ENCODE measurements at places on chromosomes 13 and 19.

GRCh38 chr19:11208561-11209471, 11.5 kb upstream of the KANK2 start:
- no peak for DNase-seq

DNA sequence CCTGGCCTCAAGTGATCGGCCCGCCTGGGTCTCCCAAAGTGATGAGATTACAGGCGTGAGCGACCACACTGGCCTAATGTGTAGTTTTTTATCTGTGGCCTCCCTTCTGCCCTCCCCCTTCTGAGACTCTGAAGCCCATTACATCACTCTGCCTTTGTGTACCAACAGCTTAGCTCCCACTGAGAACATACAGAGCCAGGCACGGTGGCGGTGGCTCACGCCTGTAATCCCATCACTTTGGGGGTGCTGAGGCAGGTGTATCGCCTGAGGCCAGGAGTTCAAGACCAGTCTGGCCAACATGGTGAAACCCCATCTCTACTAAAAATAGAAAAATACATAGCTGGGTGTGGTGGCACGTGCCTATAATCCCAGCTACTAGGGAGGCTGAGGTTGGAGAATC, 12.6 kb downstream of the NCR1 start:
- no peak for DNase-seq

DNA sequence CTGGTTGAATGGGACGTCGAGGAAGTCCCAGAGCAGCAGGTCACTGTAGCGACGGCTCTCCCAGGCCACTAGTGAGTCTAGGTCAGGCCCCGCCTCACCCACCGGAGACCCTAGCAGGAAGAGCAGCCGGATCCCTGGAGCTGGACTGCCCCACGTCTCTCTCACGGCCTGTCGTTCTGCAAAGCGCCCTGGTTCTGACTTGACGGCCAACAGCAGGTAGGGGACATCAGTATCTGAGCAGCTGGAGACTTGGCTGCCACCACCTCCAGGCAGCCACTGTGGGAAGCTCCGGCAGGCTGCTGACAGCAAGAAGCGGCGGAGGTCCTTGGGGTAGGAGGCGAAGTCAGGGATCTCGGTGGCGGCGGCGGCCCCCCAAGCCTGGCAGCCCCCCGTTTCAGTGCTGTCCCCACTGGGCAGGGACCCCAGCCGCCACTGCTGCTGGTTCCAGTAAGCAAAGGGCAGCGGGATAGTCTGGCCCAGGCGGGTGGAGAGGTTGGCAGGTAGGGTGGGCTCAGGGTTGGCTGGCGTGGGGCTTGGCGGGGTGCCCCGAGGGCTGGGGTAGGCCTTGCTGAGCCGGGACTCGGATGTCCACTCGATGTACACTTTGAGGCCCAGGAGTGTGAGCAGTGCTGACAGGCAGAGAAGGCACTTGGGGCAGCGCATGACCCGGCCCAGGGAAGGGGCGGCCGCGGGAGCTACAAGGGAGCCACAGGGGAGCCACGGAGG, 895 bp downstream of the B3GNT8 start:
- DNase-seq = no peak

DNA sequence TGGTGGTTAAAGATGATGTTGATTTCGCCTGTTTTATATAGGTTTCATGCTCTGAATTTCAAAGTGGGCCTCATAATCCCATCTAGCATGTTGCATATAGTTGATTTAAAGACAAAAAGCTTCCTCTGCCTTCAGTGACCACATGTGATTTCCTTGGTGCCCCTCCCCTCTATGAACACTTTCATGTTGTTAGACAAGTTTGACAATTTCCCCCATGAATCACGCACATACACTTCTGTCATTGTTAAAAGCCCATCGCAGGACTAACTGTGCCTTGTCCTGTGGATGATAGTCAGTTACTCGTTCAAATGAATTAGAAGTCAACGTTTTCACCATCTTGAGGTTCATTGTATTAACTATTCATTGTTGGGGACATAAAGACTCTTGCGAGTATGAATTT, 6.7 kb downstream of the TNFSF11 start:
- no peak for DNase-seq

DNA sequence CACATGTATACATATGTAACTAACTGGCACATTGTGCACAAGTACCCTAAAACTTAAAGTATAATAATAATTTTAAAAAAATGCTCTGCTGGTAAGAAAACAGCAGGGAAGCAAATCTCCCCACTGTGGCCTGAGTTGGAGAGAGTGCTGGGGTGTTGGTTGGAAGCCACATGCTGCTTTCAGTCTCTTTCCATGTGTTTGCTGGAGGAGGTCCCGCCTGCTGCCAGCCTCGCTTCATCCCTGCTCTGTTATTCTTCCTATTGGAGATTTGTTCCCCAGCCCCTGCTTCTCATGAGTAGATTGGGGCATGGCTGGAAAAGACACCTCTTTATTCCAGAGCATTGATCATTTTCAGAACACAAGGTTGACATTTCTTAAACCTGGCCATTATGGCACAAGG, 230.5 kb downstream of the FGF9 start:
- DNase-seq = no peak

GRCh38 chr13:61180234-61180633, 235.4 kb downstream of the PCDH20 start:
- no peak for DNase-seq

- no peak for DNase-seq
These were observed 10.6 kb downstream of the FBXL3 start for GRCh38 chr13:77016251-77016812.

- DNase-seq = no peak
These were observed 79.2 kb downstream of the TBC1D4 start for GRCh38 chr13:75402787-75403186.

GRCh38 chr13:21233086-21233485, 56.6 kb downstream of the MRPL57 start:
- DNase-seq = no peak

DNA sequence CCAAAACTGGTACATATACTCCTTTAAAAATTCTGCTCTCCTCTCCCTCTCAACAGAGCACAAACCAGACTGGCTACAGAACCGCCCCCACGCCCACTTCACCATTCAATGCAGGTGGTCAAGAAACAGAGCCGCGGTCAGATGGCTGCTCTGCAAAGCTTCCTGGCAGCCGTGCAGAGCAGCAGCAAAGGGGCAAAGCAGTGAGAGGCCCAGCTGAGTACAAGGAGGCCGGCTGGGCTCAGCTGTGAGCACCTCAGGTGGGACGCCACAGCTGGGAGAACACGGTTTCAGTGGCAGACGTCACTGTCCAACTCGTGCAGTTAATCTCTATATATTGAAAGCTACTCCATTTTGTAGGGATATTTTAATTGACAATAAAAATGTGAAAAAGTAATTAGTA, 8.3 kb downstream of the GRTP1 start:
- no peak for DNase-seq

GRCh38 chr13:66634384-66634783, 595.8 kb downstream of the PCDH9 start:
- no peak for DNase-seq

DNA sequence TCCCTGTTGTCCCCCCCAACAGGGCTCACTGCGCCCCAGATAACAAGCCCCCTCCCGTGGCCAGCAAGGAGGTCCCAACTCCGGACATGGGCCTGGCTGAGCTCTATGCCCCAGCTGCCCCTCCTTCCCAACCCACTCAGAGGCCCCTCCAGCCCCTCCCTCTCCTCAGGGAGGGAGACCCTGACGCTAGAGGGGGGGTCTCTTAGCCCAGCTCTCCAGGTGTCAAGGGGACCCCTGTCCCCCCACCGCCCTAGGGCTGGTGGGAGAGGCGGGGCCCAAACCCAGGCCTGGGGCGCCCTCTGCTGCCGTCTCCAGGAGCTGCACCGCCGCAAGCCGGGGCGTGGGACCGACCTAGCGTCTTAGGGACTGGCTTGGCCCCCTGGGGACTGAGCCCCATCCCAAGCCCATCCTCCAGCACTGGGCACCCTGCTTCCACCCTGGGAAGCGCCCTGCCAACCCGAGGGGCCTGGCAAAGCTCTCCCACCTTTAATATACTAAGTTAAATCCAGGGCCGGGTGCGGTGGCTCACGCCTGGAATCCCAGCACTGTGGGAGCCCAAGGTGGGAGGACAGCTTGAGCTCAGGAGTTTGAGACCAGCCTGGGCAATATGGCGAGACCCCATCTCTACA, 1.4 kb downstream of the GRIN3B start:
- DNase-seq = no peak

DNA sequence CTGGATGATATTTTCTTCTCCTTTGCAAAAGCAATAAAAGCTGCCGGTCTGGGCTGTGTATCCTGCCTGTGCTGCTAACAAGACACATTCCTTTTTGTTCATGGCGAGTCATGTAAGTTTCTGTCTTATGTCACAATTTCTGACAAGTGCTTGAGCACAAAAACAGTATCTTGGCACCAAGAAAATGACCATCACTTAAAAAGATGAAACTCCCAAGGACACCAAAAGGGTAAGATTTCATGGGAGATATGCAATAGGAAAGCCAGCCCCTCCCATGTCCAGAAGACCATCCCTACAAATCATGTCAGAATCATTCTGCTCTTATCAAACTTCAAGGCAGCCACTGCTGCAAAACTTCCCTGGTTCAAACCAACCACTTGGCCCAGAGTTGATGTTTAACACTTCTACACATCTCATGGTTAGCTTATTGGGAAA, 375.4 kb upstream of the ZNF507 start:
- peak; percentile 71 for DNase-seq

DNA sequence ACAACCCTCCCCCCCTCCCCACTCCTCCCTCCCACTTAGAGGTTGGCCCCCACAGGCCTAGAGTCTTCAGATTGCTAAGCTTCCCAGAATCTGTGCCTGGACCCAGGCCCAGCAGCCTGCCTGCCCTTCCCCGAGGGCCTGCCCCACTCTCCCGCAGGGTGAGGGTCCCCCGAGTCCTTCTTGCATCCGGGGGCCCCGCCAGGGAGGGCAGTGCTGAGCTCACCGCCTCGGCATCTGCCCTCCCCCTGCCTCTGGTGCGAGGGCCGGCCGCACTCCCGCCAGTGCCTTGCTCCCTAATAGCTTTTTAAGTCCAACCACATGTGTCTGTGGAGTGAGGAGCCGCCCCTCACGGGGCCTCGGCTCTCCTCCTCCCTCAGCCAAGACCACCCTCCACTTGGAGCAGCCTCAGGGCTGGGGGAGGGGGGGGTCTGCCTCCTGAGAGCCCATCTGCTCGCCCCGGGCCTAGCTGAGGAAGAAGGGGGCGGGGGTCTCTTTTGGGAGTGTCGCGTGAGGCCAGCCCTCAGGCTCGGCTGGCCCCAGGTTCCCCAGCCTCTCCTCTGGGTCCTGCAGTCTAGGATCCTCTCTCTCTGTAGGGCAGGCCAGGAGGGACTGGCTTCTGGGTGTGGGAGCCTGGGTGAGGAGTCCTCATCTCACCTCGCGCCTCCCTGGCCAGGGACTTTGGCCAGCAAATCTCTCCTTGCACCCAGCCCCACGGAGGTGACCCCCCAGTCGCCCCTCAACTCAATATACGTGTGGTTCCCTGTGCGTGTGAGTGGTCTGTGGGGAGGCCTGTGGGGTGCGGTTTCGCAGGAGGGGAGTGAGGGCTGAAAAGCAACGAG, 47.2 kb downstream of the LYL1 start:
- DNase-seq = peak; percentile 94

- DNase-seq = no peak
These were observed 87.8 kb upstream of the RFC3 start for GRCh38 chr13:33730147-33730546.

- no peak for DNase-seq
These were observed 425.7 kb downstream of the KLF12 start for GRCh38 chr13:73708393-73708985.

Measured in sigmoid colon (tissue), 7 donors.